ENCODE measurements at places on chromosomes 2 and 18.

GRCh38 chr18:59446012-59446411, 86.9 kb upstream of the LMAN1 start:
- no peak for DNase-seq

DNA sequence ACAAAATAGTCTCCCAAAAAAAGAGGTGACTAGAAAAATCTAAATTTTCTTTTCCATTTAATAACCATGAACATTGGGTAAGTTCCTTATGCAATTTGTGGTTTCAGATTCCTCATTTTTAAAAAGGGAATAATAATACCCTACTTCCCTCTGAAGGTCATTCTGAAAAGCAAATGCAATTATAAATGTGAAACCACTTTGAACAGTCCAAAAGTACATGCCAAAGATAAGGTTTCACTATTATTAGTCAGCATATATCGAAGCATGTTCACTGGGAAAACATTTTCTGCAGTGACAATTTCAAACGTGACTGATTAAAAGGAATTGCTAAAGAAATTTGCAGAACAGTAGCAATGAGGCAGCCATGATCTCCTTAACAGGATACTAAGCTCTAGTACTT, 100.1 kb upstream of the RNF152 start:
- no peak for DNase-seq

DNA sequence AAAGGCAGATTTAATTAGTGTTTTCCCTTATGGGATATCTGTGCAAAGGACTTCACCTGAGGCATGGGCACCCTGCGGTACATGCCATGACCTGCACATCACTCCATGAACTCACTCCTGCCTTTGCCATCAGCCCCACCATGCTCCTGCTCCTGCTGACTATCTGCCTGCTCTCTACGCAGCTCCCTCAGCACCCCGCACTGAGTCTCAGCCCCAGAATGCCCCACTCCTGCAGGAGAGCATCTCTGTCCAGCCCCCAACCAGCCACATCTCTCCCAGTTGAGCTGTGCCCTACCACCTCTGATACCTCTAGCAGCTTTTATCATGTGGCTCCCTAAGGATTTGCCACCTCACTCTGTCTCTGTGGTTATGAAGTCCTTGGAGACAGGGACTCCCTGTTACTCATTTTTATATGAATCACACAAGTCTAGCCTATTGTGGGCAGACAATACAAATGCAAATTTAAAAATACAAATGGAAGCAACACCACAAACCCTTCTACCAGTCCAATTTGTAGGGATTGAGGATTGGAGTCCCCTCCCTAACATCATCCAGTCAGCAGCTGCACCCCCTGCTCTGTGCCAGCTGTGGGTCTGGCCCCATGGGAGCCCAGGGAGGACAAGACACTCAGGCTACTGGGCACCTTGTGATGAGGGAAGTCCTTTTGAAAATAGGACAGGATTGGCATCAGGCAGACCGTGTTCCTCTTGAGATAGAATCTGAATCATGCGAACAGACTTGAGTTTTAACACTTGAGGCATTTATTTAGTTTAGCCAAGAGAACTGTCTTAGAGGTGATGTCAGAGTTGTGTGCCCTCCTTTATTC, 689.6 kb upstream of the HS6ST1 start:
- peak; percentile 10 for DNase-seq

DNA sequence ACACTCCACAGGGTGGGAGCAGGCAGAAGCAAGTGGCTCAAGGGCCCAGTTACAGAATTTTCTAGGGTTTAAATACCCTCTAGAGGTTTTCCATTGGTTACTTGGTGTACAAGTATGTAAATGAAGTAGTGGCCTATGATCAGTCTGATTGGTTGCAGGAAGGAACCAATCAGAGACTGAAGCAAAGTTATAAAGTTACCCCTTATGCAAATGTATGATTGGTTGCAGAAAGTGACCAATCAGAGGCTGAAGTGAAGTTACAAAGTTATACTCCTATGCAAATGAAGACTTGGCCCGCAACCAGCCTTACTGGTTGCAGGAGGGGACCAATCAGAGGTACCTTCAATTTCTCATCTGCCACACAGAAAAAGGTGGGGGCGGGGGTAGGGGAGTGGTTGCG, 154.6 kb downstream of the INO80D start:
- DNase-seq = no peak

GRCh38 chr2:6878549-6878948, 972 bp downstream of the RSAD2 start:
- DNase-seq = no peak

- no peak for DNase-seq
Measured at GRCh38 chr2:224982226-224982625, 60.0 kb downstream of the DOCK10 start.

DNA sequence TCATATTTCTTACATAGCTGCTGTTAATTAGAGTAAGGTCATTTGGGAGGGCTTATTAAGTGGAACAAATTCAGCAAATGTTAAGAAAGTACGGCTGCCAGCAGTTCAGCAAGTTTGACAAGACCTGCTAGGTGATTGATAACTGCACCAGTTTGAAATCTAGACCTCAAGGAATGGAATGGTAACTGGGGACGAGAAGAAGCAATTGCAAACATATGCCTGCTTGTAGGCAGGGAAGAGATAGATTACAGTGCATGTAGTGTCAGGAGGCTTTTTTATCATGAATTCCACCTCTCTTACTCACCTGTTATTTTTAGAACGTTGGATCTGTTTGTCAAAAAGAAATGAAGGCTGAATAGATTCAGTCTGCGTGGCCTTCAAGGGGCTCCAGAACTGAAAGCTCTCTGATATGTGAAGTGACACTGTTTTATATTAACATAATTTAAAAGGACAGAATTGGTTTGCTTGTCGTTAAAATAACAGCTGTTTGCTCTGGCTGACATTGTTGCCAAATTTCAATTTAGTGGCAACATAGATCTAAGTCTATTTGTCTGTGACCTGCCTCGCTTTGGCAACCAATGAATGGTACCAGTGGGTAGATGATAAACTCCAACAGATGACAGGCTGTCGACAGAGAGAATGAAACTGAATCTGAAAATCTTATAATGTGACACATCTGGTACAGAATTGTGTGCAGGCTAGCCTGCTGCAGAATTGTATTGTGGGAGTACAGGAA, 199.3 kb downstream of the ZNF407 start:
- DNase-seq = peak; percentile 35

GRCh38 chr2:41033127-41033526, 581.2 kb upstream of the SLC8A1 start:
- DNase-seq = no peak

DNA sequence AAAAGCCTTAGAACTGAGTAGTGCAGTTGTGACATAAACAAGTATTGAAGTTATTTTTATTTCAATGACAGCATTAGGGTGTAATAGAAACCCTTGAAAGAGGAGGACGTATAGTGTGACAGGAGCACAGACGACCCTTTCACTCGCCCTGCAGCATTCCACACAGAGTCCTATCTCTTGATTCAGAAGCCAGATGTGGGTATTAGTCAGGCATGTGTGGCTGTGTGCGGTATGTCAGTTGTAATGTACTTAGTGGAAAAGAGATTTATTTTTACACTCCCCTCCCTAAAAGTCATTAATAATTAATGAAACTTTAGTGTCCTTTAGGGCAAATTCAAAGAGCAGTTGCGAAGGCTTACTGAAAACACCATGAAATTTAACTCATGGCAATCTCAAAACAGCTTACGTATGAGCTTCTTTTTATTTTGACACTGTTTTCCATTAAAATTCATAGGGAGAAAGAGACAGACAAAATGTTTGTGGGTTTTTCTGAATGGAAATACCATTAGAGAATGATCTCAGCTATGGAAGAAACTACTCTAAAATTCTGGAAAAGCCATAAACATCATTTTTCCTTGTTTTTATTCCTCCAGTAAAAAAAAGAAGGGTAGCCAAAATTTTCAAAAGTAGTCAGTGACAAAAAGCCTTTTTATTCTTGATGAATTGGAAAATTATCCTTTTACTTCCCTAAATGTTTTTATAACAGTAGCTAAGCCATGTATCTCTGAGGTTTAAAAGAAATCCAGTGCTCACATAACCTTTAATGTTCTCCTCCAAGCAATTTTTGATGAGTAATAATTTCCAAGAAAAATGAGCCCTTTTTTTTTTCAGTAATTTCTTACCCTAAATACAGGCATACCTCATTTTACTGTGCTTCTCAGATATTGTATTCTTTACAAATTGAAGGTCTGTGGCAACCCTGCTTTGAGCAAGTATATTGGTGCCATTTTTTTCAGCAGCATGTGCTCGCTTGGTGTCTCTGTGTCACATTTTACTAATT, 84.0 kb upstream of the DSEL start:
- no peak for DNase-seq

GRCh38 chr2:218894151-218894879, 13.7 kb downstream of the WNT10A start:
- DNase-seq = no peak

GRCh38 chr2:190110131-190110530, 47.6 kb upstream of the MSTN start:
- DNase-seq = no peak

- no peak for DNase-seq
Measured at GRCh38 chr2:71524476-71524875, 71.1 kb downstream of the DYSF start.

- DNase-seq = peak; percentile 34
Measured at GRCh38 chr2:101150306-101151145, 656 bp downstream of the TBC1D8 start.

DNA sequence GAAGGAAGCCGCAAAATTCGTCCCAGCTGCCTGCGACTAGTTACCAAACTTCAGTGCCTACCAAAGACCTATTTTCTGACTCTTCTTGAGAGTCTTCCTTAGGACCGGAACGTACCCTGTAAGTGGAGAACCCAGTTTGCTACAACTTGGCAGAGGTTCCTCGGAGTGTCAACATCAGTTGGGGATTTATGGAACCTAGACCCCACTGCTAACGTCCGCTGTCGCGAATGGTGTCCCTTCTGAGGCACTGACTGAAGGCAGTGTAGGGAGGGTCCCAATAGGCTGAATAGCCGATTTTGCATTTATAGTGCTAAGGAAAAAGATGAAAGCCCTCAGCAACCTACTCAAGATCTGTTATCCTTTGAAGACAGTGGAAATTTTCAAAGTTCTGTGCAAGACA, 568 bp upstream of the STK17B start:
- DNase-seq = peak; percentile 53

- DNase-seq = no peak
Measured at GRCh38 chr2:171531291-171531690, 9.0 kb downstream of the CYBRD1 start.

DNA sequence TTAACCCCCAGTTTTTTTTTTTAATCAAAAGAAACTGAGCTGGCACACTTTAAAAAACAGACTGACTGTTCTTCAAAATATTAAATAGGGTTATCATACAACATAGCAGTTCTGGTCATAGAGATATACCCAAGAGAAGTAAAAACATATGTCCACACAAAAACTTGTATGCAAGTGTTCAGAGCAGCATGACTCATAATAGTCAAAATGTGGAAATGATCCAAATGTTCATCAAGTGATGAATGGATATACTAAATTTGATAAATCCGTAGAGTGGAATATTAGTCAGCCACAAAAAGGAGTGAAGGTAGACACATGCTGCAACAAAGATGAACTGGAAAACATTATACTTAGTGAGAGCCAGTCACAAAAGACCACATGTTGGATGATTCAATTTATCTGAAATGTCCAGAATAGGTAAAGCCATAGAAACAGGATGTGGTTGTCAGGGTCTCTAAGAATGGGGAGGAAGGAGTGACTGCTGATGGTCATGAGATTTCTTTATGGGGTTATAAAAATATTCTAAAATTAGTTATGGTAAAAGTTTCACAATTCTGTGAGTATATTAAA, 5.1 kb downstream of the SMIM21 start:
- DNase-seq = no peak

GRCh38 chr2:158969162-158969714, 798 bp downstream of the TANC1 start:
- DNase-seq = no peak

- no peak for DNase-seq
Measured at GRCh38 chr2:118473241-118473640, 374.2 kb downstream of the EN1 start.

GRCh38 chr2:17719562-17720371, 33.8 kb downstream of the SMC6 start:
- no peak for DNase-seq

DNA sequence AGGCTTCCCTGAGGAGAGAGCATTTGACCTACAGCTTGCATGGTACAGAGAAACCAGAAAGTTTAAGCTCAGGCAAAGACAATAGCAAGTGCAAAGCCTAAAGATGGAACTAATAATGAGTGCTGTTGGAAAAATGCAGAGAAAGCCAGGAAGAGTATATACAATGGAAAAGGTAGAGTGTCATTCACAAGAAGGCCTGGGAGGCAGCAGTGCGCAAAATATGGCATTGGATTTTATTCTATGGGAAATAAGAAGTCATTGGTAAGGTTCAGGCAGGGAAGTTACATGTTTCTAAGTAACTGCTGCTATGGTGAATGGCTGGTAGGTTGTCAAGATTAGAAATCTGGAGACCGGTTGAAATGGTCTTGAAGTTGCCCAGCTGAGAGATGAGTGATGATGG, 2167.3 kb upstream of the CELF4 start:
- no peak for DNase-seq

- DNase-seq = no peak
Measured at GRCh38 chr2:47640356-47640755, 142.6 kb upstream of the MSH6 start.
